ENCODE measurements at places on chromosomes 5 and 9.

- H3K27ac ChIP-seq = no peak overlapping the region
- no peak overlapping the region for H3K4me3 ChIP-seq
- no peak for DNase-seq
- H3K4me1 ChIP-seq = no peaks in the 10 kb centered on the region
- H3K36me3 ChIP-seq = no peaks in the 10 kb centered on the region
- peaks cover 3% of the 10 kb centered on the region for H3K27me3 ChIP-seq
These were observed 196.3 kb upstream of the KLF4 start for GRCh38 chr9:107685901-107686300.

GRCh38 chr9:98101868-98102273, 17.2 kb downstream of the TRIM14 start:
- peaks cover 84% of the 10 kb centered on the region for H3K4me1 ChIP-seq
- peaks cover 46% of the 10 kb centered on the region for H3K36me3 ChIP-seq
- peak overlapping the region; percentile 95 for H3K27ac ChIP-seq
- peak overlapping the region; percentile 49 for H3K4me3 ChIP-seq

GRCh38 chr5:145056800-145057199, 778.3 kb downstream of the PRELID2 start:
- H3K4me1 ChIP-seq = no peaks in the 10 kb centered on the region
- H3K4me3 ChIP-seq = no peak overlapping the region
- no peak for DNase-seq
- no peak overlapping the region for H3K27ac ChIP-seq
- no peaks in the 10 kb centered on the region for H3K36me3 ChIP-seq
- no peaks in the 10 kb centered on the region for H3K27me3 ChIP-seq

DNA sequence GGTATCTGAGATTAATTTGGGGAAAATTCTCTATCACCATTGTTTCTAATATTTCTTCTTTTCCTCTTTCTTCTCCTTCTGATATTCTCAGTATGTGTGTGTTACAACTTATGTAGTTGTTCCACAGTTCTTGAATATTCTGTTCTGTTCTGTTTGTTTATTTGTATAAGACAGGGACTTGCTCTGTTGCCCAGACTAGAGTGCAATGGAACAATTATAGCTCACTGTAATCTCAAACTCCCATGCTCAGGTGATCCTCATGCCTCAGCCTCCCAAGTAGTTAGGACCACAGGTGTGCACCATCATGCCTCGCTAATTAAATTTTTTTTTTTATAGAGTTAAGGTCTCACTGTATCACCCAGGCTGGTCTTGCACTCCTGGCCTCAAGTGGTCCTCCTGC, 145.8 kb upstream of the TUT7 start:
- peaks cover 29% of the 10 kb centered on the region for H3K27me3 ChIP-seq
- DNase-seq = no peak
- H3K36me3 ChIP-seq = no peaks in the 10 kb centered on the region
- H3K27ac ChIP-seq = no peak overlapping the region
- H3K4me1 ChIP-seq = no peaks in the 10 kb centered on the region

DNA sequence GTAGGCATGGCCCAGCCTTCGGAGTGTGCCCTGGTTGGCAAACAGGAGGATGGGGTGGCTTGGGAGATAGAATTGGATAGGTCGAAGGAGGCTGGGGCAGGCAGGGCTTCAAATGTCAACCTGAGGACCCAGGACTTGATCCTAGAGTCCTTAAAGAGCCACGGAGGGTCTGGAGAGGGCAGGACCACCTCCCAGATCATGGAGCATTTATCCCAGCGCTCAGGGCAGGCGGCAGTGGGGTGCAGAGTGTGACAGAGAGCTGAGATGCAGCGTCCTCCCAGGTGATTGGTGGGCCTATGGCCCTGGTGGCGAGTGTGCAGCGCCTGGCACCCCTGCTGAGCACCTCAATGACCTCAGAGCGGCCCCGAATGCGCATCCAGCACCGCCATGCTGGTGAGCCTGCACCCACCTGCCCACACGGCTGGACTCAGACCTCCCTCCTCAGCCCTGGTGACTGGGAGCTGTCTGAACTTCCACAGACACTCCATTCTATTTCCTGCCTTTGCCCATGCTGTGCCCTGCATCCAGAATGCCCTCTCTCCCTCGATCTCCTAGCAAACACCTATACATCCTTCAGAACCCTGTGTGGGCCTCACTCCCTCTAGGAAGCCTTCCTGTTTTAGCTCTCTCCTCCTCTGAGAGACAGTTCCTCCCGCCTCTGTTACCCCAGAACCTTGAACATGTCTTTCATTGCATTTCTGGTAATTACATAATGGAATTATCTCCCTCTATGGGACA, 6.3 kb downstream of the ADGRD2 start:
- H3K36me3 ChIP-seq = no peaks in the 10 kb centered on the region
- peaks cover 13% of the 10 kb centered on the region for H3K27me3 ChIP-seq
- H3K4me1 ChIP-seq = no peaks in the 10 kb centered on the region
- H3K4me3 ChIP-seq = no peak overlapping the region
- no peak overlapping the region for H3K27ac ChIP-seq
- DNase-seq = no peak

GRCh38 chr5:25190521-25191000, 545.8 kb upstream of the CDH10 start:
- H3K36me3 ChIP-seq = no peaks in the 10 kb centered on the region
- H3K27me3 ChIP-seq = no peaks in the 10 kb centered on the region
- H3K4me3 ChIP-seq = no peak overlapping the region
- DNase-seq = no peak
- no peak overlapping the region for H3K27ac ChIP-seq

DNA sequence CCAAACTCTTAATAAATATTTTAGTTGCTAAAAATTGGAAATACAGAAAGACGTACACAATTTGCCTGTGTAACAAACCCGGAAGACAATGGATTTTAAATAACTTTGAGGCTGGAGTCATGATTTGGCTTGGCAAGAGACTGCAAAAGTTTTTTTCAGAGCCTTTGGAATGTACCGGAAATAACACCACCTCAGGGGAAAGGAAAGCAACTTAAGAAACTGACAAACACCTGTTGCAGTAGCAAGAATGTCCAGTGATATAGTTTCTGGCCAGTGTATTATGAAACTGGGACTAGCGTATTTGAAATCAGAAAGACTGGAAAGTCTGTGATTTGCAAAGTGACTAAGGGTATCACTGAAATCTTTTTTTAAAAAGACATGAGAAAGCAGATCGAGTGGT, 842 bp downstream of the MUSK start:
- no peaks in the 10 kb centered on the region for H3K27me3 ChIP-seq
- DNase-seq = no peak
- H3K27ac ChIP-seq = no peak overlapping the region
- no peaks in the 10 kb centered on the region for H3K4me1 ChIP-seq
- no peak overlapping the region for H3K4me3 ChIP-seq

DNA sequence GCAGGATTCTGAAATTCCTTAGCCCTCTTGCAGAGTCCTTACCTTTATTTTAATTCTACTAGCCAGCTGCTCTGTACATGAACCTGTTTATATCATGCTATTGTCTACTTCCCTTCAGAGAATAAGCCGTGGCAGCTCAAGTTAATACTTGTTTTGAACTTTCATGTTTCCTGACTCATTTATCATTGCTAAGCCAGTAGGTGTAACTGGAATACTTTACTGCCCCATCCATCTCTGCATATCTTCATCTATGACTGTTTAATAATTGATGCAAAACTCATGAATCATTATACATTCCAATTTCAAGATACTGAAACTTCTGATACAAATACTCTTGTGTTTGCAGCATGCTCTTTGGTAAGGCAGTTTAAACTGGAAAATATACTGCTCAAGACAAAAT, 174.7 kb downstream of the PPP2R2B start:
- DNase-seq = no peak
- H3K27ac ChIP-seq = no peak overlapping the region
- no peak overlapping the region for H3K4me3 ChIP-seq

- H3K4me1 ChIP-seq = no peaks in the 10 kb centered on the region
- no peaks in the 10 kb centered on the region for H3K27me3 ChIP-seq
- DNase-seq = no peak
- H3K27ac ChIP-seq = no peak overlapping the region
- H3K36me3 ChIP-seq = no peaks in the 10 kb centered on the region
These were observed 177.9 kb downstream of the MACROH2A1 start for GRCh38 chr5:135221187-135221473.

- H3K27me3 ChIP-seq = no peaks in the 10 kb centered on the region
- H3K36me3 ChIP-seq = no peaks in the 10 kb centered on the region
- DNase-seq = peak; percentile 85
- H3K4me3 ChIP-seq = peak overlapping the region; percentile 73
- peaks cover 29% of the 10 kb centered on the region for H3K4me1 ChIP-seq
- peak overlapping the region; percentile 47 for H3K27ac ChIP-seq
These were observed 10.2 kb downstream of the C9orf50 start for GRCh38 chr9:129610473-129611306.

GRCh38 chr9:136526625-136527066, 19.2 kb downstream of the NOTCH1 start:
- no peak overlapping the region for H3K4me3 ChIP-seq
- no peak for DNase-seq
- H3K27ac ChIP-seq = no peak overlapping the region
- H3K4me1 ChIP-seq = peaks cover 16% of the 10 kb centered on the region
- H3K36me3 ChIP-seq = peaks cover 3% of the 10 kb centered on the region
- no peaks in the 10 kb centered on the region for H3K27me3 ChIP-seq

DNA sequence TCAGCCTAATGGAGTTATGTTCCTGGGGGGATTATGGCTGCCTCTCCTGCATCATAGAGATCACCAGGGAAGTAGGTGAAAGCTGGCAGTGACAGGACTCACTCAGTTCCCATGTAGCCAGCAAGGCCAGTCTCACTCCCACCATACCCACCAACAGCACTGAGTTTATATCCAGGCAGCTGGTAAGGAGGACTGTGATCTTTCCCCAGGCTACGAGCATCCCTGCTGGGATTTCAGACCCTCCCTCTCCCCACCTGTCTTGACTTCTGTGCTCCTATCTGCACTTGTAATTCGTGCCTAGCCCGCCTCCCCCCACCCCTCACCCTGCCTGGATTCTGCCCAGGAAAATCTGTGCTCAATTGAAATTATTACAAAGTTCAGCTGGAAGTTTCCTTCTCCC, 499.1 kb upstream of the NUDT12 start:
- H3K36me3 ChIP-seq = no peaks in the 10 kb centered on the region
- DNase-seq = no peak
- no peaks in the 10 kb centered on the region for H3K4me1 ChIP-seq
- no peaks in the 10 kb centered on the region for H3K27me3 ChIP-seq
- no peak overlapping the region for H3K27ac ChIP-seq

GRCh38 chr9:77543131-77543822, 104.8 kb downstream of the GNA14 start:
- H3K36me3 ChIP-seq = no peaks in the 10 kb centered on the region
- no peak overlapping the region for H3K27ac ChIP-seq
- no peaks in the 10 kb centered on the region for H3K4me1 ChIP-seq
- DNase-seq = no peak
- peaks cover 10% of the 10 kb centered on the region for H3K27me3 ChIP-seq

DNA sequence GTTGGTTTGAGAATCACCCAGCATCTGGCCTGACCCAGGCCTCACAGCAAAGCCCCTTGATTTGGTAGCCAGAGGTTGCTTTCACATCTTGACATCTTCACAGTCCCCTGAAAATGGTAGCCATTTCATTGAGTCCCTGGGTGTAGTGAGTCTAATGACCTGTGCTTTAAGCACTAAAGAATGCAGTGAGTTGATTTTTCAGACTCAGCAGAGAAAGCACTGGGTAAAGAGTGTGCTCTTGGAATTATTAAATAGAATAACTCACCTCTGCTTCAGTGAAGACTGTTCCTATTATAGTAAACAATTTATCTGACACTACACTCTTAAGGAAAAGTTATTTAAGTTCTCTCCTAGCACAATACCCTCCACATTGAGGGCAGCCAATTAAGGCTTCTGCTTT, 56.2 kb downstream of the PTCD2 start:
- no peaks in the 10 kb centered on the region for H3K36me3 ChIP-seq
- DNase-seq = no peak
- H3K27me3 ChIP-seq = peaks cover 4% of the 10 kb centered on the region

DNA sequence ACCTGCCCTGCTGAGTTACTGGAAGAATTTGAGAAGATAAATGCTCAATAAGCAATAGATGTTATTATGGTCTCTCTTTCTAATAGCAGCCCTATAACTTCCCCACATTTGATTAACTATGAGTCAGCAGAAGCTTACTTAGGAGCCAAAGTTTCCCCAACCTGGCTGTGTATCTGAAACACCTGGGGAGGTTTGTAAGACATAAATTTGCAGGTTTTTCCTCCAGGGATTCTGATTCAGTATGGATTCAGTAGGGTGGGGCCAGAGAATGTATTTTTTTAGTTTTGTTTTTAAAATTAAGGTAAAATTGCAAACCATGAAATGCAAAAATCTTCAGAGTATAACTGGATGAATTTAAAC, 44.9 kb upstream of the GNPDA1 start:
- H3K36me3 ChIP-seq = no peaks in the 10 kb centered on the region
- no peak overlapping the region for H3K27ac ChIP-seq
- no peaks in the 10 kb centered on the region for H3K27me3 ChIP-seq
- no peak overlapping the region for H3K4me3 ChIP-seq
- H3K4me1 ChIP-seq = peaks cover 28% of the 10 kb centered on the region

DNA sequence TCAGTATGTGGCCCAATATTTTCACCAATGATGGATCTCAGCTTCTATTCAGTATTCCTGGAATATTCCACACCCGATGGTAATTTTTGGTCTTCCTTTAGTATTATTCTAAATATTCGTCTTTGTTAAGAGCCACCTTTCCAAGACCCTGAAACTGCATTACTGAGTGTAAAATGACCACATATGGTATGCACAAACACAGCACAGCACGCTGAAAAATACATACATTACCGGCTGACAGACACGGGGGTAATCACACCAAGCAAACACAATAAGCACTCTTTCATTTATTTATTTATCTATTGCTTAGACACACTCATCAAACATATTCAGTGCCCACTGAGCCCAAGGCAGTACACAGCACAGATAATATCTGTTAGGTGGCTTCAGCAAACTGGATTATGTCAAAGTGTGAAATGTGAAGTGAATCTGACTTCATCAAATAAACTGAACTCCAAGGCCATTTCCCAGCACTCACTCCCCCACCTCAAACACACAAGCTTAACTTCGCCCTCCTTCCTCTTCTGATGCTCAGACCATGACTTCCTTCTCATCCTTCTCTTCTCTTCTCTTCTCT, 1637.8 kb upstream of the C9orf72 start:
- no peak overlapping the region for H3K27ac ChIP-seq

- peaks cover 1% of the 10 kb centered on the region for H3K4me1 ChIP-seq
- H3K36me3 ChIP-seq = peaks cover 14% of the 10 kb centered on the region
- no peak for DNase-seq
- H3K27me3 ChIP-seq = no peaks in the 10 kb centered on the region
These were observed 13.9 kb upstream of the CTNNAL1 start for GRCh38 chr9:109027176-109027575.

DNA sequence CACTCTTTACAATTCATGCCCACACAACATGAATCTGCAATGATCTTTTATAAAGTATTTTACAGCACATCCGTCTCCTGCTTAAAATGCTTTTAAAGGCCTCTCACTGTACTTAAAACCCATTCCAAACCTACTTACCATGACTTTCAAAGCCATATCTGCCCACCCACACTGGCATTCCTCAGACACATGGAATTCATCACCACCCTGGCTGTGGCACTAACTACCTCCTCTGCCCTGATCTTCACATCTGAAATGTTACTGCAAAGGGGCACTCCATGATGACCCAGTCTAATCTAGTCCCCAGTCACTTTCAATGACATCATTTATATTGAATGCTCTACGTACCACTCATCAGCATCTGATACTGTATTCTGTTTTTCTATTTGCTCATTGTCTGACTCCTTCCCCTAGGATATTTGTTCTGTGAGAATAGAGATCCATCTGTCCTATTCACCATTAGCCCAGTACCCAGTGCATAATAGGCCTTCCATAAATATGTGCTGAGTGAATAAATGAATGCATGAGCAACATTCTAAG, 193.2 kb upstream of the KIF2A start:
- H3K27me3 ChIP-seq = peaks cover 13% of the 10 kb centered on the region
- H3K4me1 ChIP-seq = peaks cover 4% of the 10 kb centered on the region
- no peaks in the 10 kb centered on the region for H3K36me3 ChIP-seq
- H3K27ac ChIP-seq = no peak overlapping the region
- DNase-seq = no peak
